ENCODE measurements at places on chromosomes 1 and 21.

- peak; percentile 64 for DNase-seq
Observed at GRCh38 chr1:161727256-161727924, 6.0 kb downstream of the FCRLB start.

GRCh38 chr1:175303201-175303707 is 110.7 kb upstream of the KIAA0040 start:
- DNase-seq: no peak

DNA sequence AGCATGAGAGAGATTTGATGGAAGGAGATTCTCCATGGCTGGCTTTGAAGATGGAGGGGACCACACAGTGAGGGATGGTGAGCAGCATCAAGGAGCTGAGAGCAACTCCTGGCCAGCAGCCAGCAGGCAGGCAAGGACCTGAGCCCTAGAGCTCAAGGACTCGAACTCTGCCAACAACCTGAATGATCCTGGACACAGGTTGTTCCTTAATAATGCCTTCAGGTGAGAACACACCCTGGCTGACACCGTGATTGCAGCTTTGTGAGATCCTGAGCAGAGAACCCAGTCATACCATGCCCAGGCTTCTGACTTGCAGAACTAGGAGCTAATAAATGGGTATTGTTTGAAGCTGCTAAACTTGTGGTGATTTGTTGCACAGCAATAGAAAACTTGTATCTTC is 183.1 kb downstream of the LMX1A start:
- no peak for DNase-seq

- no peak for DNase-seq
Observed at GRCh38 chr1:26539722-26540121, 10.2 kb downstream of the RPS6KA1 start.

- no peak for DNase-seq
Observed at GRCh38 chr1:83583351-83584014, 415.4 kb downstream of the TTLL7 start.

DNA sequence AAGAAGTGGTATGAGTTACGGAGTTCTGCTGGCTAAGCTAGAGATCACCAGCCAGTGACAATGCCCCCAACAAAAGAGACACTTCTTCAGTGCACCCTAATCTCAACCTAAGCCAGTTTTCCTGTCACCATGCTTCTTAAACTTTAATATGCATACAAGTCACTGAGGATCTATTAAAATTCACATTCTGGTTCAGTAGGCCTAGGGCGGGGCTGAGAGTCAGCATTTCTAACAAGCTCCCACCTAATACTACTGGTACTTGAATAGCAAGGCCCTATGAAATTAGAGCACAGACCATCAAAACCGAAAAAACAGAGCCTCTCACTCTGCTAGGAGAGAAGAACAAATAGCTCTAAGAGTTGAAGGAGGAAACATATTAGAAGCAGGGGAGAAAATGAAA is 7.9 kb downstream of the PSMB4 start:
- DNase-seq: no peak

GRCh38 chr1:213931836-213932235 is 55.9 kb upstream of the PROX1 start:
- no peak for DNase-seq

- DNase-seq: no peak
Observed at GRCh38 chr1:236718328-236718727, 32.0 kb downstream of the ACTN2 start.

- peak; percentile 97 for DNase-seq
Observed at GRCh38 chr1:2391041-2391930, at the start of the genes MORN1 and RER1. MORN1 (minus strand) TSS chr1:2391554; CDS start chr1:2391533, 21 bp downstream. RER1 (plus strand) TSS chr1:2391841; CDS start chr1:2395791, 3,950 bp downstream.

DNA sequence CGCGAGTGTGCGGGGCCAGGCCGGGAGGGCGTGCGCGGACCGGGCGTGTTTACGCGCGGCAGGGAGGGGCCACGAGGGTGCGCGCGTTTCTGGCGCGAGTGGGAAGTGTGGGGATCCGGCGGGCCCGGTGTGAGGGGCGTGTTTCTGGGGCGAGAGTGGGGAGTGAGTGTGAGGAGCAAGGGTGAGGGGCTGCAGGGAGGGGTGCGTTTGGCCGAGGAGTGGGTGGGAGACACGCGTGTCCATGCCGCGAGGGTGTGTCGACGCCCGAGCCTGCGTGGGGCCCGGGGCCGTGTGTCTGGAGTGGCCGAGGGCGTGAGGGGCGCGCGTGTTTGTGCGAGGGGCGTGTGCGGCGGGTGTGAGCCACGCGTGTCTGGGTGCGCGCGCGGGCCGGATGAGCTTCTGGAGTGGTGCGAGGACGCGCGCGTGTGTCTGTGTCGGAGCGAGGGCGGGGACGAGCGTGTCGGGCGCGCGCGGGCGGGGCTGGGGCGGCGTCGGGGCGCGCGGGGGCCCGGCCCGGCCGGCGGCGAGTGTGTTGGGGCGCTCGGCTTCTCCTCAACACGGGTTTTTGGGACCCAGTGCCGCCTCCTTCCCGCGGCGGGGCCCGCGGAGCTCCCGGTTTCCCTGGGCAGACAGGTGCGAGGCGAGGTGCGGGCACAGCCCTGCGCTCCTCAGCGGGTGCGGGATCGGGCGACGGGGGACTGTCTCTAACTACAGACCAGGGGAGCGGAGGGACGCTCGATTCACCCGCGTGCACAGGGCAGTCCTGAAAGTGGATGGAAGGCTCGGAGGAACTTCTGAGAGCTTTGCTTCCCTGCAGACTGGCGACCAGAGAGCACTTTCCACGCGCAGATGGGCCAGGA is 65.8 kb upstream of the VAMP3 start:
- no peak for DNase-seq

- no peak for DNase-seq
Observed at GRCh38 chr1:13992489-13993285, 292.7 kb downstream of the PRDM2 start.

DNA sequence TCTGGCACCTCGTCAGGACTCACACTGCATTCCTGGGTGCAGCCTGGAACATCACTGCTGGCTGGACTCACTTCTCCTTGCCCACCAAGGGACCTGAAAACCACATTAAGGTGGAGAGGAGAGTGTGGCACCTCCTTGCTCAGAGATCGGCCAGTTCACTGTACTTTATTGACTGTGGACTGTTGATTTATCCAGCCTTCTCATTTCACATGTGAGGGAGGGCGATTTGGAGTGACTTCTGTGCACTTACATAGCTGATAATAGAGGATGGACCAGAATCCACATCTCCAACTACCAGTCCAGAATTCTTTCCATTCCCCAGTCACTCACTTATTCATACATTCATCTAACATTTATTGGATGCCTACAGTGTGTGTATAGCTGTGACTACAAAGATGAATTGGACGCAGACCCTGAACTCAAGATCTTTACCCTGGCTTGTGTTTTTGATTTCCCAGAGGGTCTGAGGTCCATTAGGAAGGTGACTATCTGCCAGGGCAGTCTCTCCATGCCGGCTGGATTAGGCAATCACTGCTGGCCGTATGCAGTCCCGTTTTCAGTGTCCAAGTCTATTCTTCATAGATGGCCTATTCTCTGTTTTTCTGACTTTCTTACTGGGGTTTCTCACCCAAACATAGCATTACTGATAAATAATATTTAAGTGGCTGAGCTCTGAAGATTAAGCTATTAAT is 233.5 kb upstream of the SGIP1 start:
- DNase-seq: no peak

- no peak for DNase-seq
Observed at GRCh38 chr21:38807441-38807871, 1.7 kb downstream of the ETS2 start.

DNA sequence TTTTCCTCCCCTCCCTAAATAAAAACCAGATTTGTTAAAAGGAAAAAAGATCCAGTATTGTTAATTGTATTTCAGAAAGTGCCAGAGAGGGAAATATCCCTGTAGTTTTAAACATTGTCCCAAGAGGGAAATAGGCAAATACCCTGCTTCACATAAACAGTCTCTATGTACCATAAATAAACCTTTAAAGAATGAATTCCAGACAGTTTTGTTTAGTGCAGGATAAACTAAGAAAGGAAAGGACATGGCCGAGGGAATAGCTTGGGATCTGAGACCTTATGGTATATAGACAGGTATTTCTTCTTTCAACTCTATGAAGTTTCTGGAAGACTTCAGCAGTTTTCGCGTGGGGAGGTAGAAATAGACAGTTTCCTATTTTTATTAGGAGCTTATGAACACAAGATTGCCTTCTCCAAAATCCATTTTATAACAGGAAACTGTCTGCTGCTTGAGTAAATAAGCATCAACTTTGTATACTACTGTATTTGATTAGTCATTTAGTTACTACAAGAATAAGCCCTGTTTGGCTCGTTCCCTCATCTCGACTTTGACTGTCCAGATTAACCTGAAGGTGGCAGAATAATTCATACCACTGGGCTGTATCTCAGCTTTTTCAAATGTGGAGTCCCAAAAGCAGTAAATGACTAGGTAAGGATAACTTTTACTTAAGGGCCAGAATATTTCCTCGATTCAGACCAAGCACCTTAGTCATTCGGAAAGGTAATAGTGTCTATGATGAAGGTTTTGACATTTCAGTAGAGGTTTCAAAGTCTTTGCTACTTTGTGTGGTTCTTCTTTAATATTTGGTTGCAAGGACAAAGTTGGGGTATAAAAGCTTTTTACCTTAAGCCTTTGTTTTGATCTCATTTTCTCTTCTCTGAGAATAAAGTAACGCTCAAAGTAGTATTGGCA is 177.5 kb downstream of the VPS13D start:
- DNase-seq: peak; percentile 32

DNA sequence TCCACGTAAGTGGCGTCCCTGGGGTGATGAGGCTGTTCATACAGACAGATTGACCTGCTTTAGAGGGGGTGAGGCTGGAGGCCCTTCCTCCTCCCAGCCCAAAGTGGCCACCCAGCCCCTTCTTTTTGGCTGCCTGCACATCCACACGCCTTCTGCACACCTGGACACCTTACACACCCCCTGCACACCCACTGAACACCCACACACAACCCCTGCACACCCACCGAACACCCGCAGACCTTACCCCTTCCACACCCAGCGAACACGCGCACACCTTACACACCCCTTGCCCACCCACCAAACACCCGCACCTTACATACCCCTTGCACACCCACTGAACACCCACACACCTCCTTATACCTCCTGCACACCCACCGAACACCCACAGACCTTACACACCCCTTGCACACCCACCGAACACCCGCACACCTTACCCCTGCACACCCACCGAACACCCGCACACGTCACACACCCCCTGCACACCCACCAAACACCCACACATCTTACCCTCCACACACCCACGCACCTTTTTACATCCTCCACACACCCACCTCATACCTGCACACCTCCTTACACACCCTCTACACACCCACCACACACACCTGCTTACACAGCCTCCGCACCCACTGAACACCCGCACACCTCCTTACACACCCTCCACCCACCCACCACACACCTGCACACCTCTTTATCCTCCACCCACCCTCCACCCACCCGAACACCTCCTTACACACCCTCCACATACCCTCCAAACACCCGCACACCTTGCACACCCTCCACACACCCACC is 37.7 kb downstream of the COQ8A start:
- DNase-seq: no peak

DNA sequence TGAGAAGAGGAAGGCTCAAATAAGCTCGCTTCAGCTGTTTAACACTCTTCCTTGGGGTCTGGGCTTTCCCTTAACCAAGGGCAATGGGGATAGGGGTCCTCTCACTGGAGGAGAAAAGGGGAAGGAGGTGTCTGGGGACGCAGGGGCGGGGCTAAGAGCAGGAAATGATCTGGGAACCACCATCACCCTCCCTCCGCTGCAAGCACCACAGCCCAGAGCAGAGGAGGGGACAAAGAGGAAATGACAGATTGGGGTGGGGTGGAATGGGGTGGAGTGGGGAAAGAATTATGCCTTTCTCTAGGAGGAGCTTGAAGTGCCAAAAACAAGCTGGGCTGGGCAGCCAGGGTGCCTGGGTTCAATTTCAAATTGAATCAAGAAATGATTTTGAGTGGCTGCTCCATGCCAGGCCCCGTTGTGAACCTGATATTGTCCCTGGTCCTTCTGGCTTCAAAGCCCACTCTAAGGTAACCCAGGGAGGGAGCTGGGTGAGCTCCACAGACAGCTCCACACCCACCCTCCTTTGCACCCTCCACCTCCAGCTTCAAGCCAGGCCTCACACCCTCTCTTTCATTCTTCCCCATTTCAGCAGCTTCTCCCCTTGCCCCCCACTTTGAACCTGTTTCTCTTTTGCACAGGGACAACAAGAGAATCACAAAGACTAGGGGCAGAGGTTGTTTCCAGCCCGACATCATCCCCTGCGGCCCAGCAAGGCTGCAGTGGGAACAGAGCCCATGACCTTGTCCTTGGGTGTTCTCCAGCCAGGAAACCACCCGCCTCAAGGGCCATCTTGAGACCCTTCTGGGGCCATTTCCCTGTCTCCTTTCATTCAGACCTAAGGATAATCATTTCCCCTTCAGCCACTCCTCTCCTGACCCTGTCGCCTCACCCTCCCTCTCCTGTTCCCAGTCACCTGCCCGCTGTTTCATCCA is 1.1 kb downstream of the ARHGAP30 start:
- no peak for DNase-seq

GRCh38 chr1:211632808-211633523 is 42.5 kb downstream of the NEK2 start:
- DNase-seq: peak; percentile 58

DNA sequence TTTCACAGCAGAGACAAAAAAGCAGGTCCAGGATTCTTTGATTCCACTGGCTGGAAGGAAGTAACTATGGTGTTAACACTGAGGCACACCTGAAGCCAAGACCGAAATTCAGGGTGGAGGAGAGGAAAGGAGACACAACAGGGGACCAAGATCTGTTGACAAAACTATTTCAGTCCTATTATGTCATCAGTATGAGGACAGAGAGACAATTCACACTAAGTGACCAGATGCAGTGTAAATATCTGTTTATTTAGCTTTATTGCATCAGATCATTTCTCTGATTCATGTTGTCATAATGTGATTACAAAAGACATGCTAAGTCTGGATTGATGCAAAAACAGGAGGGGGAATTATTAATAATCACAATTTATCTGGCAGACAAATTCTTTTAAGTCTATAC is 118.8 kb downstream of the SIPA1L2 start:
- DNase-seq: no peak

- no peak for DNase-seq
Observed at GRCh38 chr1:17914987-17915386, 159.9 kb downstream of the ACTL8 start.

- no peak for DNase-seq
Observed at GRCh38 chr21:28587748-28588147, 404.9 kb downstream of the LTN1 start.

GRCh38 chr1:203558064-203558760 is 64.3 kb downstream of the OPTC start:
- DNase-seq: peak; percentile 93

DNA sequence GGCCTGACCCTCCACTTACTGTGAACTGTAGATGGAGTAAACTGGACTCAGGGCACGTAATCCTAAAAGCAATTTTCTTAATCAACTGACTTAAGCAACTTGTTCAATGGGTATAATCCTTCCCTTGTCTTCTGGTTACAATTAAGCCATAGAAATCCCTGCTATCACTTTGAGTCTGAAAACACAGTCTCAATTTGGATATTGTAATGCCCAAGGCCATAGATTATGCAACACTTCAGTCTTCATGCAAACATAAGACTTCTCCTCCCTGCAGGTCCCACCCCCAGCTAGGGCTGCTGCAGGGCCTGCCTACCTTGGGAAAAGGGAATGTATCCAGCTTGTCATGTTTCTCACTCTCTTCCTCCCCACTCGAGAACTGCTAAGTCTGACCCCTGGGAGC is 6.2 kb upstream of the SLC5A9 start:
- DNase-seq: no peak

- DNase-seq: no peak
Observed at GRCh38 chr21:37665230-37666024, 250.8 kb downstream of the KCNJ6 start.

GRCh38 chr1:150477320-150477719 is 9.9 kb upstream of the TARS2 start:
- no peak for DNase-seq

Measured in fibroblast of skin of left biceps (primary cell).